ENCODE measurements at places on chromosomes 3 and 15.

DNA sequence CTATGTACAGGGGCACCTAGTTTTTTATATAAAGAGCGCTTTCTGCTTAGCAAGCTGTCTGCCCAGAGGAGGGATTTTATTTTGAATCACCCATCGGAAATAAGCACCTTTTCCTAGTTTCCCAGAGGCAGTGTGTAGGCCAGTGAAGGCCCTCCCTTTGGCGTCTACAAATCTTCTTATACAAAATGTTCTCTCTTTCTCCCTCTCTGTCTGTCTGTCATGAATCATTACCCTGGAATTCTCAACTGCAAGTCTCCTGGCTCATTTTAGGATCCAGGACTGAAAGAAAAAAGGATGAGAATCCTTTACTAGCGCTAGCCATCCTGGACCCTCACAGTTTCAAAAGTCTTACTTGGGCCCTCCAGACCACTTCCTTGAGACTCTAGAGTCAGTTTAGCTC lies 728.1 kb downstream of the OTOL1 start:
- DNase-seq: peak; percentile 64

GRCh38 chr3:107521469-107522059 lies 1.2 kb upstream of the BBX start:
- DNase-seq: no peak

GRCh38 chr3:196971094-196971698 lies 2.6 kb upstream of the PIGZ start:
- DNase-seq: peak; percentile 40

GRCh38 chr15:85443046-85443445 lies 62.6 kb downstream of the AKAP13 start:
- DNase-seq: no peak

- DNase-seq: no peak
Observed at GRCh38 chr3:52268036-52268435, 10.4 kb downstream of the WDR82 start.

GRCh38 chr3:130688697-130689470 lies 57.7 kb downstream of the PIK3R4 start:
- no peak for DNase-seq

- DNase-seq: no peak
Observed at GRCh38 chr3:152622811-152623167, 212.1 kb upstream of the P2RY1 start.

- DNase-seq: no peak
Observed at GRCh38 chr3:14019459-14019858, 105.2 kb downstream of the CHCHD4 start.

- DNase-seq: no peak
Observed at GRCh38 chr3:18531662-18532061, 106.5 kb upstream of the SATB1 start.

DNA sequence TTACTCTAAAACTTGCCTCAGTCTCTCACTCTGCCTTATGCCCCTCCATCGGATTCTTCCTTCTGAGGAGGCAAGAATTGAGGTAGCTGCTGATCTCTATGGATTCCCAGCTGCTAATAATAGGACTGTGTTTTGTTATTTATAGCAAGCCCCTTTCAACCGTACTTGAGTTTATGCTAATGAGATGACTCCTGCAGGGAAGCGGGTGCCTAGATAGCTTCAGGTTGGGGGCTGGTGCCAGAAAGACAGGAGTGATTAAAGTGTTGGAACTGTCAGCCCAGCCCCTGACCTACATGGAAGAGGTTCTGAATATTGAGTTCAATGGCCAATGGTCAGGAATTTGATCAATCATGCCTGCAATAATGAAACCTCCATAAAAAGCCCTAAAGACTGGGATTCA lies 21.8 kb upstream of the LIMD1 start:
- no peak for DNase-seq

- DNase-seq: no peak
Observed at GRCh38 chr3:160586679-160587078, 21.3 kb upstream of the KPNA4 start.

GRCh38 chr3:139131951-139132350 lies 87.3 kb upstream of the PRR23C start:
- no peak for DNase-seq

DNA sequence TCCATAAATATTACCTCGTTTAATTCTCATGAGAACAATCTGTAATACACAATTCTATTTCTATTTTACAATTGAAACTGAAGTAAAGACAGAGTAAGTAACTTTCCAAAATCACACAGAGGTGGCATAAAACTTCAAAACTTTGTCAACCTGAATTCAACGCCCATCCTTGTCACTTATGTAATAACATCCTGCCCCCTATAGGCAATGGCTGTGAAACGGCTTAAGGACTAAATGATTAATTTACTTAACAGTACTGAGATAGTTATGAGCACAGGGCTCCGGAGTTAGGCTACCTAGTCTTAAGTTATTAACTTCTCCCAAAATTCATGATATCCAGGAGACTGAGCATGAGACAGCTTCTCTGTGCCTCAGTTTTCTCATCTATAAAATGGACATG lies 293.1 kb upstream of the CHRM5 start:
- no peak for DNase-seq

GRCh38 chr15:67444100-67444499 lies 76.8 kb upstream of the C15orf61 start:
- no peak for DNase-seq

- DNase-seq: no peak
Observed at GRCh38 chr15:43107751-43108150, 1.9 kb upstream of the UBR1 start.

DNA sequence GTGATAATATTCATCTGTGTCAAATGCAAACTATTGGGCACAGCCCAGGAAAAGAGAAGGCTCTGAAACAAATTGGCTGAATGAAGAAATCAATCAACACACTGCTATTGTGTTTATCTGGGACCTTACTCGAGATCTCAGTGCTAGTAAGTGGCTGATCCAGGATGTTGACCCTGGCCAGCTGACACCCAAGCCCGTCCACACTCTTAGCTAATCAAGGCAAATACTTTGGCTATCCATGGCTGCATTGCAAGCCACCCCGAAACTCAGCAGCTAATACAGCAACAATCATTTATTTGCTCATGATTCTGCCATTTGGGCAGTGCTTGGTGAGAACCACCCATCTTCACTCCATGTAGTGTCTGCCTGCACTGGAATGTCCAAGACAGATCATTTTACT lies 74.1 kb upstream of the UBE3A start:
- no peak for DNase-seq

DNA sequence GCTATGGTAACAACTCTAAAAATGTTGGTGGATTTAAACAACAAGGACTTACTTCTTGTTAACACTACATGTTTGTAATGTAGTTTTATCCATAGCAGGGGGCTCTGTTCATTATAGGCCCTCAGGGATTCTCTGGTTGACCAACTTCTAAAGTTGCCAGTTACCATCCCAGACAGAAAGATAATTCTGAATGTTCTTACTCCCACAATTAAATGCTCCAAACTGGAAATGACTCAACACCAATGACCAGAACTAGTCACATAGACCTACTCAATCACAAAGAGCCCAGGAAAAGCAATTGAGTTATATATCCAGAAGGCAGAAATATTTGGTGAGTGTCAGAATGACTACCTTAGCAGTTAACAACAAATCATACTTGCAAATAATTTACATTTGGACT lies 199.3 kb upstream of the UMPS start:
- no peak for DNase-seq

GRCh38 chr15:57506422-57506821 lies 85.3 kb upstream of the MYZAP start:
- no peak for DNase-seq

DNA sequence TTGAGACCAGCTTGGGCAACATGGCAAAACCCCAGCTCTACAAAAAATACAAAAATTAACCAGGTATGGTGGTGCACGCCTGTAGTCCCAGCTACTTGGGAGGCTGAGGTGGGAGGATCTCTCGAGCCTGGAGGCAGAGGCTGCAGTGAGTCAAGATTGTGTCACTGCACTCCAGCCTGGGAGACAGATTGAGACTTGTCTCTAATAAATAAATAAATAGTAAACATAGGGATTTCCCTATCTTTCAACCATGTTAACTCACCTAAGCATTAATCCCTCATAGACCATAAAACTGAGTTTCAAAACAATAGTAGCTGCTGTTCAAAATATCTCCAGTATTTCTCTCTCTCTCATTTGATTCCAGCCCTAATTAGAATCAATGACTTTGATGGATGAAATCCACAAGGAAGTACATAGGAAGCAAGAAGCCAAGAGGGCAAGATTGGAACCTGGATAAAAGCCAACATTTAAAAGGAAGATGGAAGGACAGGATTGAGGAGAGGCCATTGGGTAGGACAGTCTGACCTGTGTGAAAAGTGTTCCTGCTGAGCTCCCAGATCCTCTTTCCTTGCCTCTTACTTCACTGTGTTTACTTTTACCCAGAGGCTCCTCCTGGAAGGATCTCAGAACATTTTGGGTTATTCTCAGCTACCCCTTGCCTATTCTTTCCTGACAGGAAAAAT lies 12.4 kb upstream of the TTBK2 start:
- DNase-seq: no peak

DNA sequence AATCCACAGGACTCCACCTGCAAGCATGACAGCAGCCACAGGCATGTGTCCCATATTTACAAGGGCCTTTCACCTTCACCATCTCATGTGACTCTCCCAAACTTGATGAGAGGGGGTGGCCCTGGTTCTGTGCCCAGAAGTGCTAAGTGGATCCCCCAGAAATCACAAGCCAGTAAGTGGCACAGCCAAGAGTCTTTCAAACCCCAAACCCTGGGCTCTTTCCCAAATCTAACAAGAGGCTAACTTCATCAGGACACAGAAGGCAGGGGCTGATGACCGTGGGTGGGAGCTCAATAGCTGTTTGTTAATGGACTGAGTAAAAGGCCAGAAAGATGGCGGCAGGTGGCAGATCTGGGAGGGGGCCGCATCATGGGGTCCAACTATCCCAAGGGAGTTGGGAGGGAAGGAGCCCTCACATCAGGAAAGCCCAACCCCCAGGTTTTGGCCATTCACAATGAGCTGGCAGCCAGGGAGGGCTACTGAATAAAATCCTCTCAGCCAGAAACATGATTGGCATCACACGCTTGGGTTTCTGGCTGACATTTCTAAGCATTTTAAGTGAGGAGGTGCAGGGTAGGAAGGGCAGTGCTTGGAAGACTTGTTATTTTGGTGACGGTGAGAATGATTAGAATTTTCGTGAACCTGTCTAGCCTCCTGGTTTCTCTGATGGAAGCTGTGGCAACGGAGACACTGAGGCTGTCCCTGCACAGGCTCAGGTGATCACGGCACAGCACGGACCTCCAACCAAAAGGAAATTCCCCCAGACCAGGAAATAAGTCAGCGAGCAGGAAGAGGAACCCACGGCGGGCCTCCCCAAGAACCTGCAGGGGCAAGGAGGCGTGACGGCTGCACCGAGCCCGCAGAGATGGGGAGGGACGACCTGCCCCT lies 109.3 kb downstream of the OXNAD1 start:
- DNase-seq: no peak

DNA sequence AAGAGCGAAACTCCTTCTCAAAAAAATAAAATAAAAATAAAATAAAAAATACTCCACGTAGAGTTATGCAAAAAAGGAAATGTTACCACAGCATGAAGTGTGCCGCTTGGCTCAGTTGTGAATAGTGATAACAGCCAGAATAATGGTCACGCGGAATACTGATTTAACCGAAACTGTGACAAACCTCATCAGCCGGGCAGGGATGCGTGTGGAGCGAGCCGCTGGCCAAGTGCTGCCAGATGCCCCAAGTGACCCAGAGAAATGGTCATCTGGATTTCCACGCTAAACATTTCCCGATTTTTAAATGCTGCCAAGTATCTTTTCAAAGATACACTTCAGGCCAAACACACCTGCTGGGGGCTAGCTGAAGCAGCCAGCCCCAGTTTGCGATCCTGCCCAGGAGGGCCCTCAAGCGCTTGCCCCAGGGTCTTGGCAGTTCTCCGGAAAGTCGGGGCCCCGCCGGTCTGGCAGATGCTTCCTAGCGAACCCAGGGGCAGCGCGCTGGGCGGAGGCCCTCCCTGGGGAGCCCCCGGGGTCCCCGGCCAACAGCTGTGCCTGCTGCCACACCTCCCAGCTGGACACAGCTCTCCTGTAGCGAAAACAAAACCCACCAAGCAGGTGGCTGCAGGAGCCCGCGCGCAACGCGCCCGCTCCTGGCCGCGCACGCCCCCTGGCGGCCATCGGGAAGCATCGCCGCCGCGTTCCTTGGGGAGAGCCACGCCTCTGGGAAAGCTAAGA lies 35.1 kb downstream of the CMTM6 start:
- DNase-seq: peak; percentile 33

- no peak for DNase-seq
Observed at GRCh38 chr3:38297537-38297936, 15.4 kb downstream of the SLC22A14 start.

- peak; percentile 57 for DNase-seq
Observed at GRCh38 chr3:113898892-113899291, 48.9 kb upstream of the ZDHHC23 start.

GRCh38 chr3:184345317-184346144 lies 8.1 kb downstream of the FAM131A start:
- DNase-seq: peak; percentile 49

GRCh38 chr15:48592933-48593332 lies 52.6 kb downstream of the FBN1 start:
- peak; percentile 73 for DNase-seq
